Activated T-cell treated with anti-CD3 and anti-CD28 coated beads, Interleukin-2, amount 50 U/mL, for 72 hours (primary cell): ENCODE measurements at places on chromosomes 4 and X. TPM values are rescaled to one million over a fixed set of nuclear protein-coding genes. Genes with fewer than 3 reads are reported as not detected.

GRCh38 chr4:1866189-1866661 is 5.0 kb upstream of the NSD2 start:
- H3K27me3 ChIP-seq = no peaks in the 10 kb centered on the region
- peaks cover 44% of the 10 kb centered on the region for H3K4me1 ChIP-seq
- no peaks in the 10 kb centered on the region for H3K36me3 ChIP-seq
- no peak overlapping the region for H3K27ac ChIP-seq

DNA sequence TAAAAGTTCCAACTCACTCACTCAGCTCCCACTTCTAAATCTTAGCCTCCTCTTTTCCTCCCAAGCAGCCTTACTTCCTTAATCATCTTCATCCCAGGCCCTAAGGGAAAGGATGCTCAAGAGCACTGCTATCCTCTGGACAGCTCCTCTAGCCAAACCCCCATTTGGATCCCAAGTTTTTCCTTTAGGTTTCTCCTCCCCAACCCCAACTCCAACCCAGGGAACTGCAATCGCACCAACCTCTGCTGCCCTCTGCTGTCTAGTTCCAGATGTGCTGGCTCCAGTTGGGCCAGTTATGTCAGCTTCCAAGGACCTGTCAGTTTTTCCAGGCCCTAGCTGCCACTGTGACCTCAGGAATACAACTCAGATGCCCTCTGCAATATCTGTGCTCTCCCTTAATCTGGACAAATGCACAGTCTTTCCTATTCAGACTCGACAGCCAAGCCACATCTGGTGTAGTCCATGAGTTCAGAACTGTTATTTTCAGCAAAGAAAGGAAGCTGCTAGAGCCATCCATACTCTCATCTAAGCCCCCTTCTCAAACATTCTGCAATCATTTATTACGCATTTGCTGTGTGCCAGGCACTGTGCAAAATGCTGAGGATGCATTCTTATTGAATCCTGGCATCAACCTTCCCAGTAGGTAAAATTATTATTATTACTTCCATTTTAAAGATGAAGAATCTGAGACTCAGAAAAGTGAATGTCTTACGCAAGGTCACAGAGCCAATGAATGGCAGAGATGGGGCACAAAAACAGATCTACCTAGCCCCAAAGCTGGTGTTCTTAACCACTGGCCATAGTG is 12.3 kb upstream of the XPNPEP2 start:
- peak; percentile 44 for DNase-seq
- H3K4me1 ChIP-seq = peaks cover 22% of the 10 kb centered on the region
- H3K4me3 ChIP-seq = no peak overlapping the region
- peaks cover 54% of the 10 kb centered on the region for H3K27me3 ChIP-seq

- peaks cover 6% of the 10 kb centered on the region for H3K27me3 ChIP-seq
- H3K4me1 ChIP-seq = no peaks in the 10 kb centered on the region
- DNase-seq = no peak
Observed at GRCh38 chr4:186016796-186017195, 52.2 kb upstream of the TLR3 start.

MAOA gene
- 6.3 TPM for total RNA-seq

- H3K27me3 ChIP-seq = peaks cover 4% of the 10 kb centered on the region
- H3K27ac ChIP-seq = no peak overlapping the region
- H3K36me3 ChIP-seq = no peaks in the 10 kb centered on the region
- H3K4me1 ChIP-seq = no peaks in the 10 kb centered on the region
- no peak for DNase-seq
Observed at GRCh38 chrX:123340696-123341095, 156.6 kb downstream of the GRIA3 start.

DNA sequence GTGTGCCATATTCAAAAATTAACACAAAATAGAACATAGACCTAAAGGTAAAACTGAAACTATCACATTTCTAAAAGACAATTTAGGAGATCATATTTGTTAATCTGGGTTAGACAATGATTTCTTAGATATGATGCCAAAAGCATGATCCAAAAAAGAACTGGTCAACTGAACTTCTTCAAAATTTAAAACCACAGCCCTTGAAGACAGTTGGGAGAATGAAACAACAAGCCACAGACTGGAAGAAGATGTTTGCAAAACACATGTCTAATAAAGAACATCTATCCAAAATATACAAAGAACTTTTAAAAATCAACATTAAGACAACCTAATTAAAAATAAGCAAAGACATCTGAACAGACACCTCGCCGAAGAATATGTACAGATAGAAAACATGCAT is 19.5 kb downstream of the COMMD8 start:
- H3K27ac ChIP-seq = no peak overlapping the region
- no peaks in the 10 kb centered on the region for H3K36me3 ChIP-seq
- no peak for DNase-seq
- peaks cover 6% of the 10 kb centered on the region for H3K4me1 ChIP-seq

CENPE gene
- 63.6 TPM for total RNA-seq

DNA sequence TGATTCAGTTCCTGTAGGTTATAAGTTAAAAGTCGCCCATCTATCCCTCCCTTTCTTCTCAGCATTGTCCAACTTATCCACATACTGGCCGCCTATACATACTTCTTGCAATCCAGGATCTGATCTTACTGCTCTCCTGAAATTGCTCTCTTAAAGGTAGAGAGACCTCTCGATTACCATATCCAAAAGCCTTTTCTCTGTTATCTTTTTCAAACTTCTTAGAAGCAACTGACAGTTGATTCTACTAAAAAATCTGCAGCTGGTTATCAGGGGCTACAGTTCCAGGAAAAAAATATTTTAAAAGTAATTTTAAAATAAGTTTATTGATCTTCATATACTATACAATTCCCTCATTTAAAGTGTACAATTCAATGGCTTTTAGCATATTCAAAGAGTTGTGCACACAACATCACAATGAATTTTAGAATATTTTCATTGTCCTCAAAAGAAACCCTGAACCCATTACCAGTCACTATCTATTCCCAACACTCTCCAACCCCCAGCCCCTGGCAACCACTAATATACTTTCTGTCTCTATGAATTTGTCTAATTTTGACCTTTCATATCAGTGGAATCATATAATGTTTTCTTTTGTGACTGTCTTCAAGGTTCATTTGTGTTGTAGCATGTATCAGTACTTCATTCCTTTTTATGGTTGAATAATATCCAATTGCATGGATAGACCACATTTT is 102.0 kb downstream of the HDAC8 start:
- H3K36me3 ChIP-seq = peaks cover 6% of the 10 kb centered on the region
- peaks cover 29% of the 10 kb centered on the region for H3K27me3 ChIP-seq
- DNase-seq = no peak
- H3K27ac ChIP-seq = no peak overlapping the region
- H3K4me3 ChIP-seq = no peak overlapping the region

- no peak overlapping the region for H3K4me3 ChIP-seq
- no peaks in the 10 kb centered on the region for H3K36me3 ChIP-seq
- H3K27ac ChIP-seq = no peak overlapping the region
- H3K27me3 ChIP-seq = no peaks in the 10 kb centered on the region
Observed at GRCh38 chr4:126958482-126958881, 674.3 kb upstream of the INTU start.

DNA sequence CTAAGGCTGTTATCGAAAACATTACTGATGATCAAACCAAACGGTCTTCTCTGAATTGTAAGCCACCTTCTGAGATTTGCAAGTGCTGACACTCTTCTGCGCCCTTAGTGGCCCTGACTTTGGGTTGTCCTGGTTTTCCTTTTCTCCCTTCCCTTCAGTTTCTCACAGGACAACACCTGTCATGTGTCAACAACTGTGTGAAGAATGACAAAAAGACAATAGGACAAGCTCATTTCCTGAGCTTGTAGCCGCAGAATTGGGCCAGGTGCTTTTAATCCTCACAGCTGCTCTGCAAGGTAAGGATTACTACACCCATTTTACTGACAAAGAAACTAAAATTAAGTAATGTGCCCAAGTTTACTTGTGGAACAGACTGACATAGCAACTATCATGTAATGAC is 44.9 kb upstream of the TXK start:
- peaks cover 40% of the 10 kb centered on the region for H3K4me1 ChIP-seq
- no peaks in the 10 kb centered on the region for H3K27me3 ChIP-seq

DNA sequence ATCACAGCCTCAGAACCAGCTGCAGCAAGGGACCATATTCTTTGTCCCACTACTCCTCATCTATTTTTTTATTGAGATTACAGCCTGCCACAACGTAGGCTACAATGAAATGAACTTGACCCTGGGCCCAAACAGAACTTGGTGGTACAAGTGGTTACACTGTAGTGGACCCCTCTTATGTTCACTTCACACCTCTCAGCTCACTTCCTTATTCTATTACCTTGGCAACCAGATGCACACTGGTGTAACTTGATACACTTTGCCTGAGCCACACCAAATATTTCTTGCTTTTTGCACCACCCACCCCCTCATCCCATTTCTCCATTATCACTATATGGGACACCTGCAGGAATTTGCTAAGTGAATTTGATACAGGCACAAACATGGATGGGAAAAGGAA is 105.8 kb downstream of the CXCL13 start:
- H3K27ac ChIP-seq = no peak overlapping the region
- H3K27me3 ChIP-seq = no peaks in the 10 kb centered on the region
- H3K4me1 ChIP-seq = peaks cover 11% of the 10 kb centered on the region
- no peak overlapping the region for H3K4me3 ChIP-seq
- H3K36me3 ChIP-seq = peaks cover 3% of the 10 kb centered on the region
- no peak for DNase-seq

GRCh38 chr4:3188118-3188517 is 60.8 kb upstream of the MSANTD1 start:
- no peaks in the 10 kb centered on the region for H3K27me3 ChIP-seq
- peaks cover 7% of the 10 kb centered on the region for H3K4me1 ChIP-seq
- peaks cover 15% of the 10 kb centered on the region for H3K36me3 ChIP-seq
- DNase-seq = no peak

PWWP3B gene
- total RNA-seq = not detected

DNA sequence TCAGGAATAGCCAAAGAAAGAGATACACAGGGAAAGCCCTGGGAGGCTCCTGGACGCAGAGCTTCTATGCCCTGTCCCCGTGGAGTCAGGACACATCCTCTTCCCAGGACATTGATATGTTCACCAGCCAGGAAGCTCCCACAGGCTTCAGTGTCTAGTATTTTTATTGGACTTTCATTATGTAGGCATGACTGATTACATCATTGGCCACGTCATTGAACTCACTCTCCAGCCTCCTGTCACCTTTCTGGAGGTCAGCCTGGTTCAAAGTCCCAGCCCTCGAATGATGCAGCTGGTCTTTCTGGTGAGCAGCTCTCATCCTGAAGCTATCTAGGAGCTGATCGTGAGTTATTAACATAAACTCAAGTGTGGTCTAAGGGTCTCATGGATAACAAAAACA is 104.1 kb downstream of the CPEB2 start:
- no peaks in the 10 kb centered on the region for H3K36me3 ChIP-seq
- no peaks in the 10 kb centered on the region for H3K4me1 ChIP-seq
- DNase-seq = no peak
- H3K27me3 ChIP-seq = peaks cover 12% of the 10 kb centered on the region
- no peak overlapping the region for H3K4me3 ChIP-seq

GRCh38 chr4:19314116-19314515 is 937.6 kb upstream of the SLIT2 start:
- H3K27ac ChIP-seq = no peak overlapping the region
- no peak overlapping the region for H3K4me3 ChIP-seq
- no peak for DNase-seq
- no peaks in the 10 kb centered on the region for H3K36me3 ChIP-seq
- no peaks in the 10 kb centered on the region for H3K4me1 ChIP-seq

DNA sequence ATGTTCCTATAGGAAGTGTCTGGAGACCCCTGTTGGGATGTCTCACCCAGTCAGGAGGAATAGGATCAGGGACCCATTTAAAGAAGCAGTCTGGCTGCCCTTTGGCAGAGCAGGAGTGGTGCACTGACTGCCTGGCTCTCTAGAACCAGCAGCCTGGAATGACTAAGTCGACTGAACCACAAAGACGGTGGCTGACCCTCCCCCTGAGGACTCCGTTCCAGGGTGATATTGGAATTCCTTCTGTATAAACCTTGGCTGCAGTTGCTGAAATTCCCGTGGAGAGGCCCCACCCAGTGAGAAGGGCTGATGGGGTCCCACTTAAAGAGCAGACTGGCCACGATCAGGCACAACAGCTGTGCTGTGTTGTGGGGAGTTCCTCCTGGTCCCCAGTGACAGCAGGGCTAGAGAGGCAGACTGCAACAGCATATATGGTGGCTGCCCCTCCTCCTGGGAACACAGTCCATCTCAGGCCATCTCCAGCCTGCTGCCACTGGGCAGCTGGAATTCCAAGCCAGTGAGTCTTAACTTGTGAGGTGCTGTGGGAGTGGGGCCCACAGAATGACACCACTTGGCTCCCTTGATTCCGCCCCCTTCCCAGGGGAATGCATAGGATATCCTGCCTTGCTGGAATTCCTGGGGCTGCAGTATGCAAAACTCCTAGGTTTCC is 41.8 kb upstream of the RLIM start:
- H3K4me3 ChIP-seq = no peak overlapping the region
- no peaks in the 10 kb centered on the region for H3K36me3 ChIP-seq
- H3K27me3 ChIP-seq = peaks cover 36% of the 10 kb centered on the region
- H3K4me1 ChIP-seq = no peaks in the 10 kb centered on the region
- DNase-seq = no peak
- no peak overlapping the region for H3K27ac ChIP-seq

SYP gene
- total RNA-seq = 15.9 TPM

GRCh38 chr4:88672987-88673386 is 24.6 kb downstream of the NAP1L5 start:
- peak; percentile 22 for DNase-seq
- no peaks in the 10 kb centered on the region for H3K27me3 ChIP-seq
- H3K27ac ChIP-seq = no peak overlapping the region
- peaks cover 12% of the 10 kb centered on the region for H3K4me1 ChIP-seq
- H3K36me3 ChIP-seq = no peaks in the 10 kb centered on the region

DNA sequence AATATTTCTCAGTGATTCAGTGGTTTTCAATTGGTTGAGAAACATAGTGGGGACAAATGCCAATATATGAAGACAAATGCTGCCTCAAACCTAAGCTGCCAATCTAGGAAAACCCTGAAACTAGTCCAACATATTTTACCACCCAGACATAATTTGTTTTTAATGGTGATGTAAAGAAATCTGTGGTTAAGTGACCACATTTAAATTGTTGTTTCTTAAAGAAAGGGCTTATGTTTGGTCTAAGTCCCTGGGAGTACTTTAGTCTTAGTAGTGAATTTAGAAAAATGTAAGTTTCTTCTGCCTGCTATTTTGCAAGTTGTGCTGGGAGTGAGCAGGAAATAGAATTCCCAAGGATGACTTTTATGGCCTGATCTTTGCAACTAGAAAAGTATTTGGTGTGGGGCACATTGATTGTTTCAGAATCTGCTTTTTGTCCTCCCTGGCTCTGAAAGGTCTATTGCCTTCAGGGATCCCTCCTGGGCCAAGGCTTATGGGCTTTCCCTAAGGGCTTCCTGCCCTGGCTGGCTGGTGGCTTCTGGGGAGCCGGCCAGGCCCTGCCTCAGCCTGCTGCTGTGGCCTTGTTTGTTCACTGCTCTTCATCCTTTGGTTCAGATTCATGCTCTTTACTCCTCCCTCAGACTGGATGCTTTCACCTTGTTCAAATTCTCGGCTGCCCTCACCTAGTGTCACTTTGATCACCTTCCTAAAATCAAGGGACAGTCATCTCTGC is 169.8 kb upstream of the JADE1 start:
- no peaks in the 10 kb centered on the region for H3K36me3 ChIP-seq
- no peaks in the 10 kb centered on the region for H3K27me3 ChIP-seq
- no peaks in the 10 kb centered on the region for H3K4me1 ChIP-seq
- DNase-seq = no peak
- H3K27ac ChIP-seq = no peak overlapping the region
- H3K4me3 ChIP-seq = no peak overlapping the region

- H3K36me3 ChIP-seq = peaks cover 4% of the 10 kb centered on the region
- H3K4me1 ChIP-seq = no peaks in the 10 kb centered on the region
- H3K4me3 ChIP-seq = no peak overlapping the region
- no peak overlapping the region for H3K27ac ChIP-seq
- H3K27me3 ChIP-seq = peaks cover 70% of the 10 kb centered on the region
Observed at GRCh38 chrX:114582698-114583395, 1.0 kb upstream of the HTR2C start.
